Activated T-cell treated with anti-CD3 and anti-CD28 coated beads, Interleukin-2, amount 50 U/mL, for 48 hours (primary cell): ENCODE measurements at places on chromosomes 1 and 21.

GRCh38 chr1:26009796-26010447, 11.7 kb upstream of the EXTL1 start:
- DNase-seq = no peak

- no peak for DNase-seq
Observed at GRCh38 chr1:116311756-116312680, 61.0 kb upstream of the ATP1A1 start.

DNA sequence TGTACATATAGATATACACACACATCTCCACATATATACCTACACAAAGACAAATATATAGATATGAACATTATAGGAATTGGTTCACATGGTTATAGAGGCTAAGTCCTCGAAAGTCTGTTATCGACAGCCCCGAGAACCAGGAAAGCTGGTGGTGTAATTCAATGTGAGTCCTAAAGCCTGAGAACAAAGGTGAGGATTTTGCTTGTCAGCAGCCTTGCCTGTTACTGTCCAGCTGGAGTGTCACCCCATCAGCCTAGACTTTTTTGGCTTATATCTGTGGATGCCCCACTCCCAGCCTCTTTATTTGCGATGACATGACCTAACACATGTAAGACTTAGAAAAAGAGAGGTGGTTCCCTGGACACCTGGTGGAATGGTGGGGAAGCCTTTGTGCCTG, 97.0 kb downstream of the GIPC2 start:
- no peak for DNase-seq

- no peak for DNase-seq
Observed at GRCh38 chr1:103274886-103275285, 166.6 kb upstream of the COL11A1 start.

DNA sequence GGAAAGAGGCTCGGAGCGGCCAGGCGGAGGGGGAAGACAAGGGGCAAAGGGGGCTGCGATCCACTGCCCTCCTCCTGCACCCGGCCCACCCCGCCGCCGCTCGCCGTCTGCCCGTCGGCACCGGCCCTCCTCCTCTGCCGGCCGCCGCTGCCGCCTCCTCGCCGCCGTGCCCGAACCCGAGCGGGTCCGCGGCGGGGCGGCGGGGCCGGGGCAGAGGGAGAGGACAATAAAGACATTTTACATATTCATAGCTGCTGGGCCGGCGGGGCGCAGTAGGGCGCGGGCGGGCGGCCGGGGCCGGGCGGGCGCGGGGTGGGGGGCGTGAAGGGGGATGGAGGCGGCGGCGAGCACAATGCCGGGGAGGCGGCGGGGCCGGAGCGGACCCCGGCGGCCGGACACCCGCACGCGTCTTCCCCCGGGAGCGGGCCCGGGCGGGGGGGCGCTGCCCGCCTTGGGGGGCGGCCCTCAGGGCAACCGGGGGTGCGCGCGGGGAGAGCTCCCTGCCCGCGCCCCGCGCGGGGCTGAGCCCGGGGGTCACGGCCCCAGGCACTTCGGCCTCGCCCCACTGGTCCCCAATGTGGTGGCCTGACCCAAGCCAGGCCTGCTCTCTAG, 546 bp downstream of the POU2F1 start:
- DNase-seq = no peak

DNA sequence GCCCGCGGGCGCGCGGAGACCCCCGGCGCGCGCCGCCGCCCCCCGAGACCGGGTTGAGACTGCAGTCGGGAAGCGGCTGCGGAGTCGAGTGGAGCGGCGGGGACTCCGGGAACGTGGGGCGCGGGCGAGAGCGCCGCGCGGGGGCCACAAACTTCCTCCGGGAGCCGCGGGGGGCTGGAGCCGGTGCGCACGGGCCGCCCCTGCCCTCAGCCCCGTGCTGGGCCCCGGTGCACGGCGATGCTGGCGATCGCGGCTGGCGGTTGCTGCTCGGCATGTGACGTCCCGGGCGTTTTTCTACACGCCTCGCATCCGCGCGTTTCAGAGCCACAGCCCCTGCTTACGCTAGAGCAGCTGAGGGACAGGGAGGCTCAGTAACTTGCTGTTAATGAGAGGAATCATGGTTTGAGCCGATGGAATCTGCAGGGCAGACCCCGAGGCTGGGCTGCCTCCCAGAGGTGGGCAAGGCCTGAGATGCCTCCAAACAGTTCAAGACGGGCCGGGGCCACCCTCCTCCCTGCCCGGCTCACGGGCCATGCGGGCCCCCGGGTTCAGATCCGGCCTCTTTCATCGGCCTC, 520 bp downstream of the TMEM201 start:
- peak; percentile 57 for DNase-seq

GRCh38 chr1:238991765-238992495, 394.4 kb upstream of the CHRM3 start:
- DNase-seq = no peak

GRCh38 chr21:14841511-14842472, 223.0 kb downstream of the NRIP1 start:
- DNase-seq = no peak

DNA sequence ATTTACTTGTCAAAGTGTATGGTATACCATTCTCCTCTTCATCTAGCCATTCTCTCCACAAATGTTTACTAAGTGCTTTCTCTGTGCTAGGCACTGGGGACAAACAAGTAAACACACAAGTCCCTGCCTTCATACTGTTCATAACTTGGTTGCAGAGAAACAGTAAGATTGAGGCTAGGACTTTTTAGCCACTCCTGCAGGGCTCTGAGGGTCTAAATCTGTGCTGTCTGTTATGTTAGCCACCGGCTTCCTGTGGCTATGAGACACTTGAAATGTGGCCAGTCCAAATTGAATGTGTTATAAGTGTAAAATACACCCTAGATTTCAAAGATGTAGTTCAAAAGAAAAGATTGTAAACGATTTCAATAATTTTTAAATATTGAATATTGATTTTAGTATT, 50.2 kb downstream of the AZIN2 start:
- no peak for DNase-seq
